ENCODE measurements at places on chromosomes 12 and 14.

- no peak for DNase-seq
Measured at GRCh38 chr12:91126516-91126915, 15.2 kb upstream of the LUM start.

DNA sequence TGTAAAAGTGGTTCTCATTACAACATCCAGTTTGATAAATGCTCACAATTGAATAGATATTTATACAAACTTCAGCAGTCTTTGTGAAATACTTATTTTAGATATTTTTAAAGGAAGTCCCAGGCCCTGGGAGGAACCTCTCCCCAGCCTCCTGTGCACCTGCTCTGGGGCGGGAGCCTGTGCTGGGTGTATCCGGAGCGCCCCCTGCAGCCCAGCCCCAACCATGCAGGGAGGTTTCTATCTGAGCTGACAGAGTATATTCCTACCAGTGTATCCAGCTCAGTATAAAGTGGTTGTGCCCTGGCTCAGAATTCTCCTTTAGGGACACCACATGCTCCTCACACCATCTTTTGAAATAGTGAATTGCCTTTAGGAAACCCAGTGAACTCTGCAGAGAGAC lies 851.8 kb downstream of the TMEM121 start:
- no peak for DNase-seq

DNA sequence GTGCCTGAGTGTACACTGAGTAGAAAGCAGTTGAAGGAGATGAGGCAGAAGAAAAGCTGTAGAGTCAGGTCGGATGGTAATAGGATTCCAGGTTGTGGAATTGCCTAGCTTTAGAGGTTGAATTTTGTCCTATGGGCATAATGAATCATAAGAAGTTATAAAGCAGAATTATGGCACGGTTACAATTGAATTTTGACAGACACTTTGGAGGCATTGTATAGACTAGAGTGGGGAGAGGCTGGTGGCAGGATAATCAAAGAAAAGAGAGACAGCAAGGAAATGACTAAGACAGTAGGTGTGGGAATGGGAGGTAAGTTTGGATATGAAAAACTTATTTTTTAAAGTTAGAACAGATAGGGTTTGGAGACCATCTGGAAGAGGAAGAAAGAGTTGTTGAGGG lies 102.6 kb downstream of the NTN4 start:
- DNase-seq: no peak

- DNase-seq: no peak
Measured at GRCh38 chr14:39372656-39373055, 59.6 kb downstream of the FBXO33 start.

DNA sequence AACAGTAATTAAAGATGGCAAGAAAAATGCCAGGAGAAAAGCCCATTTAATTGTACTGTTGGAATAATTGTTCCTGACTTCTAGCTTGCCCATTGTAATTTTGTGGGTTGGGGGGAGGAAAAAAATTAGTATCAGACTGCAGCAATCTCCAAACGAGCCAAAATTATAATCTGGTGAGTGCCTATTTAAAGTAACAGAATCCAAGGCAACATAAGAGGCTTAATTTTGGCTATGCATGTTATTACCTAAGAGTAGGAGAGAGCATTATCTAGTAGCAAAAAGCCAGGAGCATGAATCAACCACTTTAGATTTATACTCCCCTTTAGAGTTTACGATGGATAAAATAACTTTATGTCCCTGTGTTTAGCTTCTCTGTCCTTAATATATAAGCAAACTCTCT lies 14.6 kb upstream of the DENND5B start:
- no peak for DNase-seq

- no peak for DNase-seq
Measured at GRCh38 chr12:49948866-49949845, 1.4 kb upstream of the AQP2 start.

GRCh38 chr14:51145246-51145645 lies 50.3 kb upstream of the TRIM9 start:
- DNase-seq: no peak

DNA sequence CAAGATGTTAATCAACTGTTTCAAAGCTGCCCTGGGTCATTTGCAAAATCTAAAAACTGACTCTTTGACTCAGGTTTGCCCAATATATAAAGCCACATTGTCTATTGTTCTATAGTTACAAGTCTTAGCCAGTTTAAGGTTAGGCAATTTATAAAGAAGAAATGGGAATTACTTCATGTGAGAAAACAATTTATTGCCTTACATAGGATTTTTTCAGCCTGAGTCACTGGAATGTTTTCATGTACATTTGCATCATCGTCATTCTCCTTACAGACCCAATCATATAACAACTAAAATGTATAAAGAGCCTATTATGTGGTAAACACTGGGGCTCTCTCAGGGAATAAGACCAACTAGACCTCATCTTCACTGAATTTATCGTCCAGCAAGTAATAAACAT lies 100.3 kb upstream of the PLEKHG7 start:
- DNase-seq: no peak

DNA sequence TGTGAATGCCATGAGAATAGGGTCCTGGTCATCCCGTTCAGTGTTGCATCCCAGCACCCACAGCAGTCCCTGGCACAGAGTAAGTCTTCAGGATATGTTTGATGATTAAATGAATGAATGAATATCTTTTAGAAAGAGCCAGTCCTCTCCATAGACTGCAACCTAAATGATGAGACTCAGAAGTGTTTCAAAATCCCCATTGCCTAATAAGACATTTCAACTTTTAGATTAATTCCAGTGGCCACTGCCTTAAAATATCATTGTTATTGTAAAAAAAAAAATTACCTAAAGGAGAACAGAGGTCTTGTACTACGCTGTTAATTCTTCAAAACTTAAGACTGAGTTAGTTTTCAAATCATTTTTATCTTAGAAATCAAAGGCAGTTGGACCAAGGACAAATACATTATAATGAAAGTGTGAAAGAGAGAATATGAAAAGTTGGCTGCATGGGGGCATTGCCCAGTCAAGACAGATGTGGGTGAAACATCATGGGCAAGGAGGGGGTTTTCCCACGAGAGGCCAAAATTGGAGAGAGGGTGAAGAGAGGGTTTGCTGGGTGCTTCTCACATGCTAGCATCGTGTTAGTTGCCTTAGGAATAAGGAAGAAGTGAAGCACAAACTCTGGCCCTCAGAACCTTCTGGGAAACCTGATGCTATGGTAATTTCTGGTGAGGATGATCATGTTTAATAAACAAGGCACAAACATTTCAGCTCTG lies 26.3 kb upstream of the CPM start:
- no peak for DNase-seq

- no peak for DNase-seq
Measured at GRCh38 chr14:61625165-61625564, 70.1 kb upstream of the HIF1A start.

GRCh38 chr14:37985826-37986470 lies 221.8 kb upstream of the SSTR1 start:
- DNase-seq: peak; percentile 1

- DNase-seq: no peak
Measured at GRCh38 chr12:82593901-82594396, 92.8 kb upstream of the TMTC2 start.

DNA sequence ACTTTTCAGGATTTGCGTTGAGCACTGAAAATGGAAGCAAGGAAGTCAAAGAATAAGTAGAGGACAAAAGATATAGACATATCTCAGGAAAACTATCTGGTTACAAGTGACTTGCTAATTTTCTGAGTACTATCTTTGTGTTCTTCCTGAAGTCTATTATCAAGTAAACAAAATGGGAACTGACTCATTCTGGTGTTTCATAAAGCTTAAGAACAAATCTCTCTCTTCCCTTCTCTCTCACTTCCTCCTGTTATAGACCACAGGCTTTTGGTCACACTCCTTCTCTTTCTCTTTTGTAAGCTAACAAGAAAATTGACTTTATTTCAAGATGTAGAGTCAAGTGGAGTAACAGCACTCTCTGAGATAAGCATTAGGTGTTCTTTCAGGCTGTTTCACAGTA lies 406.6 kb upstream of the SYT1 start:
- DNase-seq: no peak

DNA sequence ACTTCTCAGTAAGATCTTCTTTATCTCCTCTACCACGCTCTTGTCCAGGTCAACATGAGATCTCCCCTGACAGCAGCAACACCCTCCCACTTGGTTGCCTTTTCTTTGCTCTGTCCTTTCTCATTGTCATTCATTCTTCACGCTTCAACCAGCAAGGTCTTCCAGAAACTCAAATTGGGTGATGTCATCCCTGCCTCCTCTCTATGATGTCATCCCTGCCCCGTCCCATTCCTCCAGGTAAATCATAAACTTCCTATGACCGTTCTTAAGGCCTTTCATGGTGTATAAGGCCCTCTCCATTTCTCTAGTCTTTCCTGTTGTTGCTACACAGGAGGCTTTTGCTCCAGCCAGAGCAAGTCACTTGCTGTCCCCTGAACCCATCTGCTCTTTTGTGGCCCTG lies 17.7 kb upstream of the TUNAR start:
- no peak for DNase-seq

GRCh38 chr14:23443881-23444280 lies 8.4 kb upstream of the MYH7 start:
- no peak for DNase-seq

DNA sequence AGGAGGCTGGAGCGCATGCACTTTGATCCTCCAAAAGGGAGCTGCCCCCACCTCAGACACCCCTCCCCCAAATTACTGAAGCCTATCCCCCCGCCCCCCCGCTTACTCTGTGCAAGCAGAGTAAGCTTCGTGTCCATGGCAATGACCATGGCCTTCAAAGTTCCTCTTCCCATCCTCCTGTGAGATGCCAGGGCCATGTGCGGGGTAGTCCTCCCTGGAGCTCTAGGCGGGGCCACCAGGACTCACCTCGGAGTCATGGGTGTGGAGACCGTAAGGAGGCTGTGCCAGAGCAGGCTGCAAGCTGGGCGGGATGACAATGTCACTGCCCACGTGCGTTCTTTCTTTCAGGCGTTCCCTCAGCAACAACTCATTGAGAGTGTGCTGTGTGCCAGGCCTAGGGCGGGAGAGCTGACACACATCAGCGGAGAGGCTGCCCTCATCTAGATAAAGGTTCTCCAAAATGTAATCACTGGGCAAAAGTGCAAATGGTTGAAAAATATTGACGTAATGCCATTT lies 66.8 kb downstream of the C14orf132 start:
- DNase-seq: no peak

DNA sequence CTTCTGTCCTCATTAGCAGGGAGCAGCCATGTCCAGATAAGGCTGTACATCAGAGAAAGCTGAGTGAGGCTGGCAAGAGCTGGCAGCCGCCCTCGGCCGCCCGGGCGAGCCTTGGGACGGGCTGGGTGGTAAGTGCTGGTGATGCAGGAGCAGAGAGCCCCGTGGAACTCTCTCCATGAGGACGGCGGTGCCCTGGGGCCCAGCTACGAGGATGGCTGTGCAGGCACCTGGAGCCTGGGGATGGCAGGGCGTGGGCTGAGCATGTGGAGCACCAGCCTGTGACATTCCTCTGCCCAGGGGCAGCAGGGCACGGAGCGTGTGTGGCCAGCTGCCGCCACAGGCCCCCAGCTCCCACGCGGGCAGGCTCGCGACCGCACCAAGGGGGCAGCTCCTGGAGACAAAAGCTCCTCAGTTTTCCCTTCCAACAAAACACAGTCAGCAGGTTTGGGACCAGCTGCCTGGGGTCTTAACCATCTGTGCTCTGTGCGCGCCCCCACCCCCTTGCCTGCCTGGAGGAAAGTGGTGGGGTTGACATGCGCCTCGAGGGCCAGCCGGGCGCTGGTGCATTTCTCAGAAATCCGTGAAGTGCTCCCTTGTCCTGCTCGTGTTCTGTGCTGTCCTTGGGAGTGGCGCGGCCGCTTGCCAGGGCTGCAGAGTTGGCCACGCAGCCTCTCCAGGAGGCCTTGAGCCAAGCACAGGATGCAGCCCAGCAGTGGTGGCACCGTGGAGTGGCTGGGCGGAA lies 21.4 kb downstream of the PACS2 start:
- no peak for DNase-seq

DNA sequence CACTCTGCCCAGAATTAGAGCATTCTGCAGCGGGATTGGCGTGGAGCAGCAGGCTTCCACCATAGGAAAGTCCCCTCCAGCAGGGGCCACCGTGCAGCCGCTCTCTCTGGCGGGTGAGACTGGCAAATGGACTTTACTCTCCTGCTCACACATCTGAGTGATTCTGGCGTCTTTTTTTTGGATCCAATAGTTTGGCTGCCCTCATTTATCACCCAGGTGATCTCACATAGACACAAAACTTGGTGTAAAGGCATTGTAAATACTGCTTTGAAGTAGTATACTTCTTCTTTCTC lies 130.3 kb downstream of the TGFB3 start:
- no peak for DNase-seq

DNA sequence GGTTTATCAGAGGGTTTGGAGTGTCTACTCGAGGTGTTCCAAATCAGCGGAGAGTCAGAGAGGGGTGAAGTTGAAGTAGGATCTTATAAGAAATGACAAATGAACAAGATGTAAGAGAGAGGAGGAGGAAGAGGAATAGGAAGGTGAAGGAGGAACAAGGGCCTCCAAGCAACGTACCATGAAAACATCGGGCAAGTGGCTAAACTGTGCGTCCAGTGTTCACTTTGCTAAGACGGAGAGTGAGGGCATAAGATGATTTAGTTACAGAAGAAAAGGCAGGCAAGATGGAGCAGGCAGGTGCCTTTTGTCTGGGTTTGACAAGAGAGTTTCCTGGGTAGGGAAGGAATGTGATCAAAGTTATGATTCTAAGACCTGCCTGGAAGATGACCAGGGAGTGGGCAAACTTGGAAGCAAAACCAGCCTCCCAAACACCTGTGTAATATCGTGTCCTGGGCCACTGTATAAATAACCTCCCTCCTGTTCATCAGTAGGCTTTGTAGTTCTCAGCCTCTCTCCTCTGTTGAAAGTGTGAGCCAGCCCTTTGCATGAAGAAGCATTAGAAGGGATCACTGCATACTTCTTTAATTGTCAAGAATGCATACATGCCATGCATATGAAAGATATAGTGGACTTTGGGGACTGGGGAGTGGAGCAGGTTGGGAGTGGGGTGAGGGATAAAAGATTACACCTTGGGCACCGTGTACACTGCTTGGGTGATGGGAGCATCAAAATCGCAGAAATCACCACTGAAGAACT lies 111.4 kb downstream of the ZFP36L1 start:
- no peak for DNase-seq

- no peak for DNase-seq
Measured at GRCh38 chr14:85531141-85531586, 1.2 kb downstream of the FLRT2 start.

GRCh38 chr12:100743060-100743459 lies 51.5 kb upstream of the ANO4 start:
- DNase-seq: no peak

DNA sequence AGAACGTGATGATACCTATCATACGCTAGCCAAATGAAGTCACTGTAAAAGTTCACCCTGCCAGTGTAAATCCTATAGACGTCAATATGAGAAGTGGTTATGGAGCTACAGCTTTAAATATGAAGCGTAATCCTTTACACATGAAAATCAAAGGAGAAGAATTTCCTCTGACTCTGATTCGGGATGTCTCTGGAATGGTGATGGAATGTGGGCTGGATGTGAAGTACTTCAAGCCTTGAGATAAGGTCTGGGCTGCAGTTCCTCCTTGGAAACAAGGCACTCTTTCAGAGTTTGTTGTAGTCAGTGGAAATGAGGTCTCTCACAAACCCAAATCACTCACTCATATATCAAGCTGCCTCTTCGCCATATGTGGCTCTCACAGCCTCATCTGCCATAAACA lies 53.1 kb upstream of the NAP1L1 start:
- DNase-seq: no peak
